Activated CD4-positive, alpha-beta T cell treated with anti-CD3 and anti-CD28 coated beads, Interleukin-2, amount 50 U/mL, for 4 hours (primary cell): ENCODE measurements at places on chromosomes 11 and 22.

DNA sequence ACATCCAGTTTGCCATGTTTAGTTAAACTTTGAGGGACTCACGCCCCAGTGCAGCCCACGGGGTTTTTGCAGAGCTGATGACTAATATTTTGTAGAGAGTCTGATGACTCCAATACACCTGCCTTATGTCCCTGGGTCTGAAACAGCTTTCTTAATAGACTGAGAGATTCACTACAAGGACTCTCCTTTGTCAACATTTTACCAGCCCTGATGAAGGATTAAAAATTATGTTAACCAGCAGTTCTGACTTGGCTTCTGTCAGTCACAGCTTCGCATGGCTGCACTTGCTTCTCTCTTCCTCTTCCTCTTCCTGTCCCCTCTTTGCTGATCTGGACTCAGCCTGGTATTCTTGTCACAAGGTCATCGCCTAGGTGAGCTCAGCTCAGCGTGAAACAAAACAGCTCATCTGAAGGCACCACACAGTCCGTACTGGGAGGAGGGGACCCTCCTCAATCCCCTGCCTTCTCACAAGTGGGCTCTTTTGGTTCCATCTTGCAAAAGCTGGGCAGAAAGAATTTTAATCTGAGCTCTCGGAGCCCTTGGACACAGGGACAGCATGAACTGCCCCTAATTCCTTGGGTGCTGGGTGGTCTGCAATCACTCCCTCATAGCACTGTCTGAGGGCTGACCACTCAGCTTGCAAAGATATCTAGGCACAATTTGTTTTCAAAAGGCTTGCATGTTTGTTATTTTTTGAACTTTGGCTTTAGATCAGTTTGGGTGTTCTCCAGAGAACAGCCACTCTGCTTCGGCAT is 38.1 kb upstream of the POU2AF1 start:
- peak; percentile 20 for DNase-seq

DNA sequence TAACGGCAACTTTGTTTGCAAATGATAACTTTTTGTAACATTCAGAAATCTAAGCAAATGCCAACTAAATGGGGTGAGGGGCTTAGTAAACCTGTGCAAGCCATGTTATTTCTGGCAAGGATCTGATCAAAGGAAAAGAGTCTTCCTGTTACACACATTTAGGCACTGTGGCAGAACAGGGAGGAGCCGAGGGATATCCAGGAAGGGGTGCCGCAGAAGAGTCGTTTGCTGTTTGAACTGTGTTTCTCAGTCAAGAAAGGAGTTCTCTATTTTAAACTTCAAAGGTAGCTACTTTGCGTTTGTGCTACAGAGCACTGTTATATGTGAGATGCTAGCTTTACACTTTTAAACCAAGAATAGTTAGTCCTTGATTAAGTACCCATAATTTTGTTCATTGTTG is 175.5 kb downstream of the ETS1 start:
- DNase-seq: no peak

DNA sequence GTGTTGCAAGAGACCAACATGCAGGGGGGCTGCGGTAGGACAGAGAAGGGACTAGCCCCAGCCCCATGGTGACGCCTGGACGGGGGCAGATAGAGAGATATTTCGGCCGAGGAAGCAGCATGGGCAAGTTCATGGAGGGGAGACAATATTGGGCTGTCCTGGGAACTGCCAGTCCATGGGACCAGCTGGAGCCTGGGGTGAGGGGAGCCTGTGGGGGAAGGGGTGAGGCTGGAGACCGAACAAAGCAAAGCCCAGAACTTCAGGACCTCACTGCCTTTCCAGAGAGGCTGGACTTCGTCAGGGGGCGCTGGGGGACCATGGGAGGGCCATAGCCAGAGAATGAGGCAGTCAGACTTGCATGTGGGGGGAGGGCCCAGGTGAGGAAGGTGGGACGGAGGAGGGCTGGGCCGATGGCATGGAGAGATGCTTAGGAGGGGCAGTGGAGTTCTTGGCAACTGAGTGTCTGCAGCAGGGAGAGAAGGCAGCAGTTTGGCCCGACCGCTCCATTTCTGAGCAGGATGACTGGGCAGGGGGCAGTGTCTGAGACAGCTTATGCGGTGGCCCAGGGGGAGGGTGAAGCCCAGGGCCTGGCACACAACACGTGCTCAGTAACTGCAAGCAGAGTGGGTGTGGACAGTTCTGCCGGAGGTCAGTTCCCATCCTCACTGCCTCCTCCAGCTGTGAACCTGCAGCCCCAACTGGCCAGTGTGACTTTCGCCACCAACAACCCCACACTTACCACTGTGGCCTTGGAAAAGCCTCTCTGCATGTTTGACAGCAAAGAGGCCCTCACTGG is 712 bp downstream of the UPK3A start:
- no peak for DNase-seq

GRCh38 chr22:44153710-44154109 is 27.0 kb upstream of the PARVG start:
- no peak for DNase-seq

DNA sequence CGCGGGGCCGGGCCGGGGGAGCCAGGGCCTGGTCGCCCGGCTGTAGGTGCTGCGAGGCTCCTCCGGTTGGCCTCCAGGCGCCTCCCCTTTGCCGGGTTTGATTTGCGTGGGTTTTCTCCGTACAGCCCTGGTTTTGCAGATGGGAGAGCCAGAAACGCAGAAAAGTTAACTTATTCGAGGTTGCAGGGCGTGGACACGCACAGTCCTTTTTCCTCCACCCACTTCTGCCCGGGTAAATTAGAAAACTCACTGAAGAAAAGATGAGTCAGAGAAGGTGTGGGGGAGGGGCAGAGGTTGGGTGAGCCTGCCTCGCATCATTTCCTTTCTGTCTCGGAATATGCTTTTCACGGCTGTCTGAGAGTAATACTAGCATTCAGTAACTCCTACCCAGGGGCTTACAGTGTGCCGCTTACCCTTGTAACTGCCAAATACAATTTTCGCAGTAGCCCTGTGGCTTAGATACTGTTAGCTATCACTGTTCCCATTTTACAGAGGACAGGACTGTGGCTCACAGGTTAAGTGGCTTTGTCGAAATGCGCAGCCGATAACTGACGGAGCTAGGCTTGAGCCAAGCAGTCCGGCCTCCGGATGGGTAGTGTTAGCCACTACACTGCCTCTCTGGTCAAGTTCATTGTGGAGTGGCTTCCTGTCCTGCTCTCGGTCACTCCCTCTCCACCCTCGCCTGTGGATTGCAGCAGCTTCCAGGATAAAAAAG is 812 bp downstream of the FADD start:
- DNase-seq: peak; percentile 92

DNA sequence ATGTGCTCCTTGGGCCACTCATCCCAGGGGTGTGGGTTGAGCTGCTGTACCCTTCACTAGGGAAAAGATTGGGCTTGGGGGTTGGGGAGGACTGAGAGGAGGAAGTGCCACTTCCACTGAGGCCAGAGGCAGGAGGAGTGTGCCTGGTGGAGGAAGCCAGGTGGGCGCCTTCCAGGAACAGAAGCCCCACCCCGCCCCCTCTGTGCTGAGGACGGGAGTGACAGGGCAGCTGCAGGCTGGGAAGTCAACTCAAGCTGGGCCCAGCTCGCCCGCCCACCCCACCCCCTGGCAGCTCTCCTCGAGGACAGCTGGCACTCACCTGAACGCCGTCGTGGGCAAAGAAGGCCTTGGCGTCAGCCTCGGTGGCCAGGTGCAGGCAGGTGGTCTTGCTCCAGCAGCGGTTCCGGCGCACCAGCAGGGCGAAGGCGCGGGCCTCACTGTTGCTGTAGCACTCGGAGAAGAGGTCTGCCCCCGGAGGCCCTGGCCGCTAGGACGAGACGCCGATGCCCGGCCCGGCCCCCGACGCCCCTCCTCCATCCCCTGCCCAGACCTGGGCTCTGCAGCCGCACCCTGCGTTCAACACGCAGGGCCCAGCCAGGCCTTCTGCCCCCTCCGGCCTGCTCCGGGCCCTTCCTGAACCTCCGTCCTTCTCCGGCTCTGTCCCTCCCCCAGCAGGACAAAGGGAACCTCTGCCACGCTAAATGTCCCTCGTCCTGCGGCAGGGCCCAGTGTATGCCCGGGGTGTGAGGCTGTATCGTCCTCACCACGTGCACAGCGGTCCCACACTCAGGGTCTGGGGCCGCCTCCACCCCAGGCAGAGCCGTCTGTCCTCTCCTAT is 13.4 kb downstream of the TSSC4 start:
- DNase-seq: no peak

DNA sequence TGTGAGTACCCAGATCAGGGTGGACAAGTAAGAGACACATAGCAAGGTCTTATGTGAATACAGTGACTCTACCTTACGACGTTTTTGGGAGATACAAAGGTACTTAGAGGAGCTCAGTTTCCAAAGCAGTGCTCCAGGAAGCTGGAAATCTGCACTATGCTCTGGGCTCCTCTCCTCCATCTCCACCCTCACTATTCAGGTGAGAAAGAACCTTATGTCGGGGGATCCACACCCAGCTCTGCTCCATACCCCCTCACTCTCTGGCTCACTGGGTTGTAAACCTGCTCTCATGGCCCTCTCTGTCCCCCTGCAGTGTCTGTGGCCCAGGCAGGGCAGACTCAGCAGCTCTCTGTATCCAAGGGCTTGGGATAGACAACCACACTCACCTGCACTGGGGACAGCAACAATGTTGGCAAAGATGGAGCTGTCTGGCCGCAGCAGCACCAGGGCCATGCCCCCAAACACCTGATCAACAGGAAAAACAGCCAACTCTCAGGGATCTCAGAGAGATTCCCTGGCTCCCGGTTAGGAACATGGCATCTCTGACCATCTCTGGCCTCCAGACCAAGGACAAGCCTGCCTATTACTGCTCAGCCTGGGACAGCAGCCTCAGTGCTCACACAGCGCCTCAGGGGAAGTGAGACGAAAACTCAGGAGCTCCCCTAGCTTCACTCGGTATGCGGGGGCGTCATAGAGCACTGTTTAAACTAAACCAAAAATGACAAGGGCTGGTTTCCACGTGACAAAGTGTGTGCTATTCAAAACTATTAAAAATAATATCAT is 60.9 kb upstream of the TOP3B start:
- no peak for DNase-seq

- no peak for DNase-seq
These were observed 1404.8 kb downstream of the TBC1D22A start for GRCh38 chr22:48167238-48167637.

- peak; percentile 24 for DNase-seq
These were observed 2.4 kb downstream of the ZDHHC24 start for GRCh38 chr11:66543263-66544107.

DNA sequence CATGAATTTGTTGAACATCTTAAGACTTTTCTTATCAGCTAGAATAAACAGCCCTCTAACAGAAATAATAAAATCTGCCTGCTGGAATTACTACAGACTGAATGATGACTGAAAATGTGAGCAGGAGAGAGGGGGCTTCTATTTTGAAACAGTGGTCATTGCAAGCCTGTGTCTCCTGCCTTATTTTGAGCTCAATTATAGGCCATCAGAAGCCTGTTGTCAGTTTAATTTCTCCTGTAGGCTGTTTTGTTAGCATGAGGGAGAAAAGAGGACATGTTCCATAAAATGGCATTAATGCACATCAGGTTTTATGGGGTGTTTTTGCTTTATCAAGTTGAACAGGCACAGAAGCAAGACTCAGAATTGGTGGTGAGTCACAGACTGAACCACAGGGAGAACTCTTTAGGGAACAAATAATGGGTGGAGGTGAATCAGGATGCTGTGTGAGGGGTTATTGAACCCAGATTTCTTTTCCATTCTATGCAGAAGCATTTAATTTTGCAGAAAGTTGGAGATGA is 129.1 kb downstream of the PARVA start:
- no peak for DNase-seq

GRCh38 chr11:119282495-119282894 is 34.4 kb downstream of the MCAM start:
- DNase-seq: no peak

GRCh38 chr11:113271551-113272245 is 42.7 kb upstream of the TTC12 start:
- DNase-seq: no peak

DNA sequence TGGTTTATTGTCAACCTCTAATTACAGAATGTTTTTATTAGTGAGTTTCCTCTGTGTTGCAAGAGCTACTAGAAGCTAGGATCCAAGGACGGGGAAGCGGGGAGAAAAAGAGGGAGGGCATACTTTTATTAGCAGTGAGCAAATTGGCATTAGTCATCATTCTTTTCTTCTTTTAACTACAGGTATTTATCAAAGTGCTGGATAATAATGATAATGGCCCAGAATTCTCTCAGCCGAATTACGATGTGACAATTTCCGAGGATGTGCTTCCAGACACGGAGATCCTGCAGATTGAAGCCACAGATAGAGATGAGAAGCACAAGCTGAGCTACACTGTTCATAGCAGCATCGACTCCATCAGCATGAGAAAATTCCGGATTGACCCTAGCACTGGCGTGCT is 179.7 kb upstream of the MTNR1B start:
- no peak for DNase-seq
